Stimulated activated CD4-positive, alpha-beta T cell treated with anti-CD3 and anti-CD28 coated beads, Interleukin-2, amount 100 ng/mL, for 24 hours (primary cell): ENCODE measurements at places on chromosomes 11 and 22.
A peak's percentile ranks its signal among the peaks of the same experiment; 100 is the strongest.

DNA sequence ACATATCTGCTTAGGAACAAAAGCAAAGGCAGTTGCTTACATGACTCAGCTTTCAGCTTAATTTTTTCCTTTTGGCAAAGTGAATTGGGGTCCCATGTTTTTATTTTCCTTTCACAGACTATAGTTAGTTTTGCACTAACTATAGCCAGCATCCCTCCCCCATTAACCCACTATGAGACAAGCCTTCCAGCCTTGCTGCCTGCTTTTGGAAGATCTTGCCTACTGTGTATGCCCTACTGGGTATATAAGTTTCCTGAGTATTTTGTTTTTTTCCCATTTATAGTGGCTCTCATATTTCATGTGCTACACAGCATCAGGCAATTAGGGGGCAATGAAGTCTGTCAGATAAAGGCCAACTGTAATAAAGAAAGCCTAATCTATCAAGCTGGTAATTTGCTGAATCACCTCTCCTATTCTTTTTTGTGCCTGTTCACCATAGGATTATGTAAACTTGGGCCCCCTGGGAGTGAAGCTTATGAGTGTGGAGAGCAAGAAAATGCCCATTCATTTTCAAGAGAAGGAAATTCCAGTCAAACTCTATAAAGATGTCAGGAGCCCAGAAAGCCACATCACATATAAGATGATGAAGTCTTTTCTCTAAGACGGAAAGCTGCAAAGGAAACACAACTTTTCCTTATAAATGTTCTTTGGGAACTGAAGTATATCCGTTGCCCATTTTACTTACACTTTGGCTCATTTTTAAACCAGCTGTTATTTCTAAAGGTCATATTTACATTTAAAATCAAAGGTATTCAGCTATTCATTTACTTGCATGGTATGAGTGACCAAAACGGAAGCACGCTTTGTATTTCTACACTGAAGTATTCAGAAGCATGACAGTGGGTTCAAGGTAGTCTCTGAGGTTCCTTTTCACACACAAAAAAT is 64.0 kb downstream of the CCDC83 start:
- no peak for DNase-seq

- DNase-seq, result no peak
These were observed 38.3 kb upstream of the IGSF9B start for GRCh38 chr11:133995066-133995465.

GRCh38 chr11:131756479-131757110 is 386.2 kb downstream of the NTM start:
- DNase-seq, result no peak

DNA sequence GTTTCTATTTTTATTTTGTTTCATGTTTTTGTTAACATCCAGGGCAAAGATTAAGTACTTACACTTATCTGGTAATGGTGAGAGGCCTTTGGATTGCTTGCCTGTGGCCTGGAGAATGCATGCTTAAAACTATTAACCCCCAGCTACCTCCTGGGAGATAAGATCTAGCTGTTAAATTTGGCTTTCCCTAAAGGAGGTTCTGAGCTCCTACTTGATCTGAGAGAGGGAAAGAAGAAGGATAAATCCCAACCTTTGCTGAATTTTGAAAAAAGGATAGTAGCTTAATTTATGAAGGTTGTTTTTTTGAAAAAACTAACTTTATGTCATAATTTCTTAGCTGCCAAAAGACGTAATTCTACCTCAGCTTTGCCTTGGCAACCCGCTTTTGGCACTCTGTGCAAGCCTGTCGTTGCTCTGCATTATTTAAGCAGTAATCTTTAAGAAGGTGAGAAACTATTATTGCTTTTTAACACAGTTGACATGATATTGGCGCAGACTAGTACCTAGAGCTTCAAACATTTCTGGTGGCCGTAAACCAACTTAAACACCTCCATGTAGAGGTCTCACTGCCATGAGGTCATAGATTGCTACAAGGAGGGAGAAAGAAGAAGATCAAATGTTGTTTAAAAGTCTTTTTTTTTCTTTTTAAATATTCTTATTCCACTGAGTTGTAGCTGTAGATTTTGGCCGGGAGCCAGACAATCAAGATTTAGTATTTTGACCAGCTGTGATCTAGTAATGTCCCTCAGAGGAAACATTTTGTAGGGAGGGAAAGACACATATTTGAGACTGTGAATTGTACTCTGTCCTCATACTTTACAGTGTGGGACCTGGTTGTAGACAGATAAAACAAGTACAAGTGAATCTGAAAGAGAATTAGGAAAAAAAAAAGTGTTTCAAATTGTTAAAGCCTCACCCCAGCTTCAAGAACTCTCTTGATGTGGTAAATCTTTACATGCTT is 74.4 kb downstream of the WNT11 start:
- no peak for DNase-seq

GRCh38 chr11:6988506-6988905 is 31.6 kb downstream of the ZNF214 start:
- no peak for DNase-seq

- no peak for DNase-seq
These were observed 40.0 kb downstream of the AHNAK start for GRCh38 chr11:62506413-62507124.

DNA sequence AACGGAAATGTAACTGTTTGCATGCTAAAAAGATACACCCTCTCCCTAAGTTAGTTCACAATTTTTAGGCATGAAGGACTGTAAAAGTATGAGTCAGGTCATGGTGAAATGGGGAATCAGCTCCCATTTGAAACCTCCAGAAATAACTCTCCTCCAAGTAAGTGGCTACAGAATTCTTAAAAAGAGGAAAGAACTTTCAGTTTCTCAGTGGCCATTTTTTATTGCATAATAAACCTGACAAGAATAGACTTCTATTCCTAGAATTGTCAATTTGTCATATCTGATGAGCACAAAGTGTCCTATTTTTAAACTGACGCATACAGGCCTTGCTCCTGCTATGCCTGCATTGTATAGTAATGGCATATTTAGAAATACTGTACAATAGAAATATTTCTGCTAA is 612.2 kb downstream of the CNTN5 start:
- DNase-seq, result no peak

DNA sequence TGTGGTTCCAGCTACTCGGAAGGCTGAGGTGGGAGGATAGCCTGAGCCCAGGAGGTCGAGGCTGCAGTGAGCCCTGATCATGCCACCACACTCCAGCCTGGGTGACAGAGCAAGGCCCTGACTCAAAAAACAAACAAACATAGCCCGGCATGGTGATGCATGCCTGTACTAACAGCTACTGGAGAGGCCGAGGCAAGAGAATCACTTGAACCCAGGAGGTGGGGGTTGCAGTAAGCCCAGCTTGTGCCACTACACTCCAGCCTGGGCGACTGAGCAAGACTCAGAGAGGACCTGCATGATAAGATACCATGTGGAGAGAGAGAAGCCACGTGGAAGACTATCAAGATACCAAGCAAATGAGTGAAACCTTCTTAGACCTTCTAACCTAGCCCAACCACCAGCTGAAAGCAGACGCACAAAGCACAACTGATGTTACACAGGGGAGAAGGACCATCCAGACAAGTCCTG is 36.1 kb downstream of the AMBRA1 start:
- DNase-seq, result no peak

DNA sequence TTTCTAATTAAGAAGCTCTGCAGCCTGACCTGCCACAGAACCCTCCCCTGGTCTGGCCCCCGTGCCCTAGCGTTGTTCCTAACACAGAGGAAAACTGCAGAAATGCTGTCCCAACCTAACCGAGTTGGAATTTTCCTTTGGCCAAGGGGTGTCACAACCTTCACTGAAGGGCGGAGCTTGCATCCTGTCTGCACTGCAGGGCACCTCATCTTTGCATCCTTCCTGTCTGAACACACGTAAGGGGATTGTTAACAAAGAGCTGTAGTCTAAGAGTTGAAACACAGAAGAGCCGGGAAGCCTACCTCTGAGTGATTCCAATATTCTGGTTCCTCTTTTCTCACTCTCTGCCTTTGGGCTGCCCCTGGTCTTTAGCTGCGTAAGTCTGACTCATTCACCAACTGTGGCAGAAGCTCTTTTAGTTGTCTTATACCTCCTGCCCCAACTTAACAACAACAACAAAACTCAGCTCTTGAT is 1.6 kb downstream of the DIXDC1 start:
- DNase-seq, result peak; percentile 52

- DNase-seq, result no peak
These were observed 268.3 kb downstream of the MN1 start for GRCh38 chr22:27533105-27533745.

GRCh38 chr11:11770296-11770695 is 71.5 kb upstream of the USP47 start:
- DNase-seq, result no peak

GRCh38 chr22:27380855-27381254 is 420.7 kb downstream of the MN1 start:
- DNase-seq, result no peak

DNA sequence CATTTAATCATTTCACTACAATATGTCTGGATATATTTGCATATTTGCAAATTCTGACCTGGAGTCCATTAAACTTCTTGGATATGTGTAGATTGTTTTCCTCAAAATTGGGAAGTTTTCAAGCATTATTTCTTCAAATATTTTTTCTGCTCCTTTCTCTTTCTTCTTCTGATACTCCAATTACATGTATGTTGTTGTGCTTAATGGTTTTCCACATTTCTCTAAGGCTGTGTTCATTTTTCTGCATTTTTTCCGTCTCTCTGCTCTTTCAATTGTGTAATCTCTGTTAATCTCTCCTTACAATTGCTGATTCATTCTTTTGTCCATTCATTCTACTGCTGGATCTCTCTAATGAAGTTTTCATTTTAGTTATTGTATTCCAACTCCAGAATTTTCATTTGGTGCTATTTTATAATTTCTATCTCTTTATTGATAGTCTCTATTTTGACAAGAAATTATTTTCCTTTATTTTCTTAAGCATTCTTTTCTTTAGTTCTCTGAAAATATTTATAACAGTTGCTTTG is 30.3 kb upstream of the EMID1 start:
- no peak for DNase-seq

DNA sequence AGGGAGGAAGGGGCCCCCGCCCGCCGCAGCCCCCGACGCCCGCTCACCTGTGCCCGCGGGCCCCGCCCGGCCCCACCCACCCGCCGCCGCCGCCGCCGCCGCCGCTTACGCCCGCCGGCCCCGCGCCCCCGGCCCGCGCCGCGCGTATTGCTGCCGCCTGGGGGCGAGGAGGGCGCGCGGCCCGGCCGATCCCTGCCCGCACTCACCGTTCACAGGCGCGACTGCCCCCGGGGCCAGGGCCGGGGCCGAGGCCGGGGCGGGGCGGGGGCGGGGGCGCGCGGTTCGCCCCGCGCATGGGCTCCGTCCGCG is 212 bp downstream of the HRAS start:
- DNase-seq, result no peak

DNA sequence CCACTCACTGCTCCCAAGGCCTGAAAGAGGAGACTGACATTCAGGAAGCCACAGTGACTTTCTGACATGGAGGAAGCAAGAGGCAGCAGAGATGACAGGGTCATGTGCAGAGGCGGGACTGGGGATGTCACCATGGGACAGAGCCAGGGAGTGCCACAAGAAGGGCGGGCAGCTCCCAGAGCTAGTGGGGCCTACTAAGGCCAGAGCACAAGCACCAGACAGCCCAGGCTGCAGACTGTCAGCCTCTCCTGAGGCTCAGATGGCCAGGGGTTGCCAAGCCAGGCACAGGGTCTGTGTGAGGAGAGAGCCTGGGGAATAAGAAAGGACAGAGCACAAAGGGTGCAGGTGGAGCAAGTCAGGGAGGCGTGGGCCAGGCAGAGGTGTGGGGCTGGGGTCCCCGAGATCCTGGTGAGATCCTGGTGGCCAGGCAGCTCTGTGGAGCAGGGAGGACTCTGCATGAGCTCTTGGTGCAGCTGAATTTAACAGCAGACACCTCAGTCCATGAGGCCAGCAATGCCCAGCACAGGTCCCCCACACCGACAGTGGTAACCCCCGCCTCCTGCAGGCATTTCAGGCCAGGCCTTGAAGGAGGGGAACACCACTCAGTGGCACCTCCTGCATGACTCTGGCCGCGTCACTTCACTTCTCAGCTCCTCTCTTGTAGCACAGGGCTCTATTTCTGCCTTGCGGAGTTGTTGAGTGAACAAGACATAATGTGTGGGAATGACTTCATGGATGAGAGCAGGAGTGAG is 52.3 kb downstream of the SGSM3 start:
- DNase-seq, result no peak

- no peak for DNase-seq
These were observed 8.7 kb downstream of the PRDM11 start for GRCh38 chr11:45155058-45155551.

DNA sequence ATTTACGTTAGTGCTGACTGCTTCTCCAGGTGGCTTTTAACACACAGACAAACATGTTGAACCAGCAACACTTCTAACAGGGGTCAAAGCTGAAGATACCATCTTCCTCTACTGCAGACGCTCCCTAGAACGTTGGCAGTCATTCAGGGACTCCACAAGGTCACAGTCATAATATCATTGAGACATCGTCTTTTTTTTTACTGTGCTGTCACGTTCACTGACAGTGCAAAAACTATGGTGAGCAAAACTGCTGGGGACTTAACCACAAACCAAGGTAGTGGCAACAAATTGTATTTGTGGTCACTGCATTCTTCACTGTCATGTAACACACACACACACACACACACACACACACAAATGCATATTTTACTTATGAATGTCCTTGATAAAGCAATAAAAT is 244.9 kb downstream of the CASP12 start:
- no peak for DNase-seq

DNA sequence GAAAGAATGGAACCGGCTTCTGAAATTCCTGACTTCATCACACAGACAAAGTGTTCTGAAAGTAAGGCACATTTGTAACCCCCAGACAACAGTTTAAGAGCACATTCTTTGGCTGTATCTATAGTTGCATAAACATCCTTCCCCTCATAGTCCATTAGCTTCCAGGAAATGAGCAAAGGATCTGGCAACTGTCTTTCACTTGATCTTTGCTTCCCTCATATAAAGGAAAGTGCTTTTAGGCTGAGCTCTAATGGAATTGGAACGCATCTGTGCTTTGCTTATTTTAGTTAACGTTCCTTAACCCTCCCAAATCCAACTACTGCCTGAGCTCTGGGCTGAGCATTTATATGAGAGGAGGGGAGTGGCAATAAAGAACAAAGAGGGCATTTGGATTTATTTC is 76.9 kb upstream of the API5 start:
- no peak for DNase-seq

GRCh38 chr11:11316651-11317230 is 36.3 kb downstream of the CSNK2A3 start:
- DNase-seq, result no peak

DNA sequence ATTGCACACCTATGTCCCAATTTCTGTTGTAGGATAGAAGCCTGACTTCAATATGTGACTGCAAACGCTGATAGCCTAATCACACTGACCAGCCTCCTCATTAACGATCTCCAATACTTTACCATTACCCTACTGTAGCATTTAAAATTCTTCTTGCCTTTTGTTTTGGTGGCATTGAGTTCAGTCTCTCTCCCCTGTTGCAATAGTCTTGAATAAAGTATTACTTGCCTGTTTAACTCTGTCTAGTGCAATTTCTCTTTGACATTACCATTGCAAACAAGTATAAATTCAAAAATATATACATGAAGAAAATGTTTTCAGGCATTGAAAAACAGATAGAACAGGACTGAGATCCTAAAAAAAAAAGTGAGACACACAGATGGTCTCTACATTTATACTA is 649.1 kb upstream of the B3GAT1 start:
- DNase-seq, result no peak
